ENCODE measurements at places on chromosomes 6 and 20.
A peak's percentile ranks its signal among the peaks of the same experiment; 100 is the strongest.

GRCh38 chr6:7439228-7439627 is 49.6 kb downstream of the RIOK1 start:
- no peak for DNase-seq

GRCh38 chr20:34880215-34880850 is 3.9 kb downstream of the ACSS2 start:
- no peak for DNase-seq

DNA sequence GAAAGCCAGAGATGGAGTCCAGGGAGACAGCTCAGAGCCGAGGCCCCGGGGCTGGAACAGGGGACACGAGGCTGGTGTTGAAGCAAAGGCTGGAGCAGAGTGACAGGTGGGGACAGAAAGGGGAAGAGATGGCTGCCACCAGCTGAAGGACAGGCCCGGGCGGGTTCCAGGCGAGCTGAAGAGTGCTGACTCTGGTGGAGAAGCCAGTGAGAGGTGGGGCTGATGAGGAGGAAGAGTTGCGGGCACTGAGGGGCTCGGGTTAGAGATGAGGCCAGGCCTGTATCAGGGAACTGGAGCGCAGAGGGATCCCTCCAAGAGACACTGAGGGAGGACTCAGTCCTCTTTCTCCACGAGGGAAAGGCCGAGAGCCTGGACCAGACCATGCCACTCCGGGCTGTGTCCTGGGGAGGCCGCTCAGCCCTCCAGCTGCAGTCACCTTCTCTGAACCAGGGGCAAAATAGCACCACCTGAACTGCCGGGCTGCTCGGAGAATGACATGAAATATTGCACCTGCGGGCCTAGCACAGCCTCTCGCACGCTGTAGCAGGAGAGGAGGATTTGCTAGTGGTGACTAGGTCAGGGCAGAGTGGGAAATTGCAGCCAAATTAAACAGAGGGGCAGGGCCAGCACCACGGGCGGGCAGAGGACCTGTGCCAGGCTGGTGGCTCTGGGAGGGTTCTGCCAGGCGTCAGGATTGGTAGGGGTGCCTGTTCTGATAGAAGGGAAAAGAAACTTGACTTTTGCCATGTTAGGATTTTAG is 175.9 kb downstream of the ZDHHC14 start:
- no peak for DNase-seq

DNA sequence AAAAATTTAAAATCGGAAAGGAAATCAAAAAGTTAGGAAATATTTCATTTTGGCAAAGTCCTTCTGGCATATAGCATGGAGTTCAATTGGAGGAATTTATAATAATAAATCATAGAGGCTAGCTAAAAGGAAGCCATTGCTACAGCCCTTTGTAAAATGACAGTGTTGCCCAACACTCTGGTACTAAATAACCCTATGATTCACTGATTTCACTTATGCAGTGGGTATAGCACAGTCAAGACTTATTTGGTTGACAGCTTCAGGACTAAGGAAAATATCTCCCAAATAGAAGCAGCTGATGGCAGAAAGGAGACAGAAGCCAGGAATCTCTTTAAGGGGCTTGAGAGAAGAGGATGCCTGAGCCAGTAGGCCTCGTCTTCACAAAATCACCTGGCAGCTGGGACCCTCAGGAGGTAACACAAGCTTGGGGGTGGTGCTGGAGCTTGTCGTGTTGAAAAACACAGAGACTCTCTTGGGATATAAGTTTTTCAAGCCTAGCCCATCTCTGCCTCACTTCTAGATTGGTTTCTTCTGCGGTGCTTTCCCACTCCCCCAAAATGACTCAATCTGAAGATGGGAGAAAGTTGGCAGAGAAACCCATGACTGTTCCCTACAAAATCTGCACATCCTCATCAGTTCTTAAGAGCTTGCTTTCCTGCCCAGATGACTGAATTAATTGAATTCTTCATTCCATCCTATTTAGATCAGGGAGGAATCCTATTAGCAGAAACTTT is 38.4 kb upstream of the EYA4 start:
- DNase-seq, result no peak

DNA sequence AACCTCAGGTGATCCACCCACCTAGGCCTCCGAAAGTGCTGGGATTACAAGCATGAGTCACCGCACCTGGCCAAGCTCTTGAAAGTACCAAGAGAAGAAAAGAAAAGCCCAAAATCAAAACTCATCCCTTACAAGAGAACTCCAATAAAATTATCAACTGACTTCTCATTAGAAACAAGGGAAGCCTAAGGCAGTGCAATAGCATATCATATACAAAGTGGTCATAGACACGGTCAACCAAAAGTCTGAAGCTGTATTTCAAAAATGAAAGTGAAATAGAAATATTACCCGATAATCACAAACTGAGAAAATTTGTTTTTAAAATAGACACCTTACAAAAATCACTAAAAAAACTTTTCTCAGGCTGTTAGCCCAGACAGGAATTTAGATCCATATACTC is 1321.1 kb upstream of the GJE1 start:
- DNase-seq, result no peak

- no peak for DNase-seq
Measured at GRCh38 chr6:119467488-119468081, 118.0 kb upstream of the MAN1A1 start.

- DNase-seq, result no peak
Measured at GRCh38 chr6:30782425-30783014, 38.2 kb upstream of the IER3 start.

DNA sequence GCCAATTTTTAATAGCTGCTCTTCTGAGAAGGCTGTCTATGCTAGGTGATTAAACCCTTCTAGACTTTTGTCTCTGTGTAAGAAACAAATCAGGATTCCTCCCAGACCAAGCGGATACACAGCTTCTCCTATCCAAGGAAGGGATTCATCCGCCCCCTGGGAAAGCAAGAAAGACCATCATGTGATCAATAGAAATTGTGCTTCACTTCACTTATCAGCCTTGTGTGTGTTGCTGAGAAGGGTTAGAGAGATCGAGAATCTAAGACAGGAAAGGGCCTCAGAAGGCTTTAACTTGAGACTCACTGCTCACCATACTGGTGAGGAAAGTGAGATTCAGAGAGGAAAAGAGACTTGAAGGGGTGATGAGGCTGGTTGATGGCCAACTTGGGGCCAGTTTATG is 1.5 kb downstream of the ABCC10 start:
- DNase-seq, result no peak

- DNase-seq, result no peak
Measured at GRCh38 chr6:48061265-48061990, 49.6 kb downstream of the PTCHD4 start.

GRCh38 chr6:145506565-145506964 is 228.8 kb downstream of the EPM2A start:
- no peak for DNase-seq

DNA sequence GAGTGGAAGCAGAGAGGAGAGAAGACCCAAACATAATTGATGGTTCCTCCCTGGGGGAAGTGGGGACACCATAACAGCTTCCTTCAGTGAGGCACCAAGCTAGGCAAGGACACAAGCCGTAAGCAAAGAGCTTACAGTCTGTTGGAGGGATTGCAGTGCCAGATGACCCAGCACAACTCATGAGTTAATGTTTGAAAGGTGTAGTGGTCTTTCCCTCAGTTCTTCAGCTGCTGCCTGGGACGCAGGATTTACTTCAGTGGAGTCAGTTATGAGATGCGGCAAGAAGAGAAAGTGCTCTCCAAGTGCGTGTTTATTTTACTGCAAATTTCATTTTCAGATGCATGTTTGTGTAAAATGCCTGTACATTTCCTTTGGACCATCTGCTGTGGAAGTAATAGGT is 38.7 kb upstream of the SLC17A4 start:
- DNase-seq, result no peak

- DNase-seq, result no peak
Measured at GRCh38 chr6:54846243-54846856, at the start of gene FAM83B. FAM83B (plus strand) TSS chr6:54846771; CDS start chr6:54870247, 23,476 bp downstream.

- DNase-seq, result peak; percentile 30
Measured at GRCh38 chr20:36745234-36745926, 510 bp downstream of the NDRG3 start.

DNA sequence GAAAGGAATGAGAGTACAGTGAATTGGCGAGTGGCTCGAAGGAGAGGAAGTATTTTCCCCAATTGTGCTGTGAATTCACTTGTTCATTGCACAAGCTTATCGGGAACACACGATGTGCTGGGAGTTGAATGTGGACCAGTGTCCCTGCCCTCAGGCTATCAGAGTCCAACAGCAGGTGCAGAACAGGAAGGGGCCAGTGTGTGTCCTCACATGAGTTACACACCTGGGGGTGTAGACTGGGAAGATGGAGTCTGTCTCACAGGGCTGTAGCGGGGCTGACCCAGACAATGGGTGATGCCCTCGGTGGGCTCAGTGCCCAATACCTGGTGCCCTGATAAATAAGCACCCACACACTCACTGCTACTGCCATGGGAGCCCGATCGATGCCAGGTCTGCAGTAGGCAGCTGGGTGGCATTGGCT is 14.4 kb downstream of the DUSP22 start:
- no peak for DNase-seq

- no peak for DNase-seq
Measured at GRCh38 chr6:108875161-108875555, 26.9 kb downstream of the ARMC2 start.

- no peak for DNase-seq
Measured at GRCh38 chr20:48332555-48332954, 495.2 kb downstream of the PREX1 start.

DNA sequence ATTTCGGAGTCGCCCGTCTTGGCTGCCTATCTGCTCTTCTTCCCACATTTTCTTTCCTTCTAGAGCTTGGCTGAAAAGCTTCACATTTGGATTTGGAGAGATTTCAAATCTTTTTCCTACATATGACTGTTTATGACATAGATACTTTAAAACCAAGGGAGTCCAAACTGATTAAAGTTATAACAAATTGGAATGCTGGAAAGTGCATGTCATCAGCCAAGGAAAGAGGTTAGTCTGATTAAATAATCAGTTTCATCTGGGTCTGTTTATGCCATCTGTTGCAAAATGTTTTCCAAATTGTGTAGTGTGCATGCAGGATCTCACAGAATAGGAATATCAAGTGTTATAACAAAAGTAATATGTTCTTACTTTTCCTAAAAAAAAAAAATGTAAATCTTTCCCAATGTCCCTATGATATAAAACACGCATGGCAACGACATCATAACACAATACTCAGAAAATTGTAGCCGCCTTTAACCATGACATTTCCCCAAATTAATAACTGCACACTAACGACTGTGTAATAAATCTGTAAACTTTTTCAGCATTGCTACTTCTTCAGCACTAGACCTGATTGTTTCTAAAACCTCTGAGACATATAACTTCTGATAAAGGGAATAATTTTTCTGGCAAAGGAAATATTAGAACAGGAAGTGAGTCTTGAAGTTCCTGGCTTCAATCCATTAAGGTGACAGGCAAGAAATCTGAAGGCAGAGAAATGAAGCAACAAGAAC is 230.2 kb upstream of the FOXQ1 start:
- no peak for DNase-seq

DNA sequence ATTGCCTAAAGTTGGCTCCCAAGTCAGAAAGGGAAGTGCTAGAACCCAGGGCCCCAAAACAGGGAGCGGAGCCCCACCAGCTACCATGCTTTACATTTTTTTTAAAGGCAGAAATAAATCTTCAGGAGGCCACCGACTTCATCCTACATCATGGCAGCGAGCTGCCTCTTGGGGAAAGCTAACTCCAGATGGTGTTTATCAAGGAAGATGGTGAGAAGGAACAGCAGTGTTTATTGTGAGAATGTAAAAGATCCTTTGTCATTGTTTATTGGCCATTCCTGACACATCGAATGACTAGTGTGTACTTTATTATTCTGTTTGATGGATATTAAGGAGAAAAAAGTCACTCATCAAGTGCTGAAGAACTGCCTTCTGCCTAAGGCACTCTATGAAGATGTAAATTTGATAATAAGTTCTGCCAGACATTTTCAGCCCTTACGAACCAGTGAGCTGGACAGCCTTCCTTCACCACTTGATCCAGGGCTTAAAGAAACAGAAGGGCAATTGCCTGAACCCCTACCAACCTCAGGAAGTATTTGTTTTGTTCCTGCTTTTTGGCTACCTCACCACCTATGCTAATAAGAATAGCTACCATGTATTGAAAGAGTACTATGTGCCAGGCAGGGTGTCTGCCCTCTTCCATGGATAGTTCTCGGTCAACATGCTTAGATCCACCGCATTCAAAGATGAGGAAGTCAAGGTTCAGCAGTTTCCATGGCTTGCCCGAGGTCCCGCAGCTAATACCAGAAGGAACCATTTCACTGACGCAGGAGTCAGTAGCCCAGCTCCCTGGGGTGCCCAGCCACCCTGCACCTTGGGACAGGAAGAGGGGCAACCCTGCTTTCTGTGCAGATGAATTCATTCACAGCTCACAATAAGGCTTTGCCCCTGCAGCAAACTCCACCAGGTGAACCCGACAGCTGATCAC is 194.7 kb upstream of the RREB1 start:
- DNase-seq, result no peak

- DNase-seq, result no peak
Measured at GRCh38 chr6:33279971-33280511, 3.1 kb downstream of the B3GALT4 start.

DNA sequence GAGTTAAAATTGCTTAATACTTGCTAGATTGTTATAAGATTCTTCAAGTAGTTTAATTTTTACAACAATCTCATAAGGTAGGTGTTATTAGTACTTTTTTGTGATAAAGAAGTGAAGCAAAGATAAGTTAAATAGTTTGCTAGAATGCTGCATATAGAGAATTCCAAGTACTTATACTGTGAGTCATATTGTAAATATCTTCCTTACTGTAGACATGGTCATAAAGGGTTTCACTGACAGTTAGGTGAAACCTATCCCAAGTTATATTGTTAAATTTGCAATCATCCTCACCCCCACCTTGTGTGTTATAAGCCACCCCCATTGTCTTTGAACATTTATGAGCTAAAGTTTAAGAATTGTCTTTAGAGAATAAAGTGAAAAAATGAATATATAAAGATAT is 142.0 kb downstream of the FAM83B start:
- DNase-seq, result no peak

DNA sequence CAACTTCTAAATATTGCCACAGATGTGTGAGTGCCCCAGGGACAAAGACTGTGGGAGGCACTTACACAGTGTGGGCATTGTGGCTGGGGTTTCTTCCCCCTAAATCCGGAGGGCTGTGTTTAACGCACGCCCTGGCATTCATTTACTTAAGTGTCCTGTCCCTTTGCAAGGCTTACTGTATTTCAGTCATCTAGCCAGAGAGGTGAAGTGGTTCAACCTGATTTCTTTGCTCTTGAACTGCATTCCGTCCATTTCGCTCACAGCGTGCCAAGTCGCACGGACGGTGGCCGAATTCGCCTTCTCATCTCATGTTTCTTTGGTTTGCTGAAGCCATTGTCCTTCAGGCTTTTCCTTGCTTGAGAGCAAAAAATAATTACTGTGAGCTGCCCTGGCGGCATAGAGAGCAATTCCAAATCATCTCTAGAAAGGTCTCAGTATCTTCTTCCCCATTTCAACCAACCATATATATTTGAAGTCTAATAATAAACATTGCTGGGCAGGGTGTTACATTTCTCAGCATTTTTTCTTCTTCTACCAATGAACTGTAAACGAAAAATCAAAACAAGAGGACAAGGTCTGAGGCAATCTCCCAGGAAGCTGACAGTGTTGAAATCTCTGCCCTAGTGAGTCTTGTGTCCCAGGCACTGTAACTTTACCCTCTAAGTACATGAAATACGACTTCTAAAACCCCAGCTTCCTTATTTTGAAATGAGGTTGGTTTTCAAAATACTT is 16.9 kb downstream of the SYTL3 start:
- no peak for DNase-seq

All from stimulated activated CD4-positive, alpha-beta T cell treated with anti-CD3 and anti-CD28 coated beads, Interleukin-4, amount 100 ng/mL, for 48 hours (primary cell).